ENCODE measurements at places on chromosomes 4 and X.
A peak's percentile ranks its signal among the peaks of the same experiment; 100 is the strongest.

- no peak for ATAC-seq
Measured at GRCh38 chrX:153685751-153686696, 1.7 kb upstream of the SLC6A8 start.

GRCh38 chr4:184416913-184417734 lies 57.2 kb downstream of the IRF2 start:
- ATAC-seq = peak; percentile 58

GRCh38 chrX:55451626-55451989 lies 319 bp upstream of the MAGEH1 start:
- peak; percentile 51 for ATAC-seq

- no peak for ATAC-seq
Measured at GRCh38 chr4:151166636-151167035, 67.2 kb downstream of the RPS3A start.

GRCh38 chrX:41661366-41662095 lies 27.2 kb upstream of the GPR34 start:
- peak; percentile 47 for ATAC-seq
